Testis (tissue), 5 donors: ENCODE measurements at places on chromosomes 6 and 20. TPM values are rescaled to one million over a fixed set of nuclear protein-coding genes. Genes with fewer than 3 reads are reported as not detected.
A peak's percentile ranks its signal among the peaks of the same experiment; 100 is the strongest.

The SLC32A1 gene
- total RNA-seq: 0.25 TPM

The CPXM1 gene
- total RNA-seq: 3.5 TPM

The ASIP gene
- total RNA-seq: not detected

The HLA-B gene
- total RNA-seq: 425 TPM

The ABCC10 gene
- 34.0 TPM for total RNA-seq

The PSORS1C1 gene
- total RNA-seq: 28.0 TPM

The GABRR2 gene
- total RNA-seq: 0.62 TPM

The EGFL8 gene
- total RNA-seq: 25.7 TPM

- no peak overlapping the region for H3K4me3 ChIP-seq
- no peak overlapping the region for H3K27ac ChIP-seq
- no peaks in the 10 kb centered on the region for H3K36me3 ChIP-seq
- DNase-seq: no peak
Observed at GRCh38 chr6:47587493-47587892, 109.9 kb downstream of the CD2AP start.

DNA sequence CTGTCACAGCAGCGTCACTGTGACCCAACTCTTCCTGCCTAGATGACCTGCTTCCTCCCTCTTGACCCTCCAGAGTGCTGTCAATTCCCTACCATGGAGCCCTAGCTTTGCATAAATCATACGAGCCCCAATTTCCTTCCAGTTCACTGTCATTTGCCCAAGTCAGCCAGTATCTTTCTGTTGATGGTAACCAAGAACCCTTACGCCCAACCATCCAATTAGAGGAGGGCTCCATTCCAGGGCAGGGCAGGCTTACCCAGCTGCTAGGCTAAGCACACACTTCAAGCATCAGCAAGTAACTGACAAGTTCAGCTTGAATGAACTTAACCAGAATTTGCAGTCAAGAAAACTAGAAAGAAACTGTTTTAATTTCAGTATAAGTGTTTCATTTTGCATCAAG is 25.7 kb downstream of the WFDC3 start:
- H3K4me1 ChIP-seq: no peaks in the 10 kb centered on the region
- H3K4me3 ChIP-seq: no peak overlapping the region
- H3K27me3 ChIP-seq: no peaks in the 10 kb centered on the region

DNA sequence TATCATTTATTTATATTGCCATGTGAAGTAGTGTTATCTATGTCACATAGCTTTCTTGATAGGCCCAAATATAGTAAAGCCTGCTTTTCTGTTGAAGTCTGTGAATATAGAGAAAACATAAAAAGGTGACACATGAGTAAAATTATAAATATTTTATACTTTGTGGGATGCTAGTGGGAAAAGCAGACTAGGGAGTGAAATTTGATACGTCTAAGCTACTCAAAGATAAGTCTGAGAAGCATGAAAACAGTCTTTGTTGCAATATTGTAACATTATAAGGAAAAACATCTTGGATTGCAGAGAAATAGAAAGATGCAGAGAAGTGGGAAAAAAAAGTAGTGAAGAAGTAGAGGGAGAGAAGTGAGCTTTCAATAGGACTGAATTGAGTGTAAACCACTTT is 75.4 kb downstream of the ZNF292 start:
- DNase-seq: no peak
- no peaks in the 10 kb centered on the region for H3K27me3 ChIP-seq
- no peak overlapping the region for H3K4me3 ChIP-seq

GRCh38 chr20:3420211-3420707 is 12.8 kb upstream of the DNAAF9 start:
- H3K4me1 ChIP-seq: no peaks in the 10 kb centered on the region
- no peaks in the 10 kb centered on the region for H3K36me3 ChIP-seq
- no peak overlapping the region for H3K27ac ChIP-seq
- H3K4me3 ChIP-seq: no peak overlapping the region

DNA sequence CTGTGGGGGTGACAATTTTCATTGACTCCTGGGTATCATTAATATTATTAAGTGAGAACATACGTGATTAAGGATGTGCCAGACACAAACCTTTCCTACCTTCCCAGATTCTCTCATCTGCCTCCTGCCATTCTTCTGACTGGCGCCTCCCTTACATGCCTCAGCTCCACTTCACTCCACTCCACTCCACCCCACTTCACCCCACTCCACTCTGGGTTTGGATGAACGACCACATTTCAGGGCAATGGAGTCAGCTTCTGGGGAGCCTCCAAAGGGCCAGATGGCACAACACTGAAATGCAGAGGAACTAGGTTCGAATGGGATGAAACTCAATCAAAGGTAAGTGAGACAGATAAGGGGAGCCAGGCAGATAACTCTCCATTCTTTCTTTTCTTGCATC is 40.5 kb upstream of the LRRC1 start:
- no peaks in the 10 kb centered on the region for H3K36me3 ChIP-seq
- H3K27ac ChIP-seq: no peak overlapping the region
- no peaks in the 10 kb centered on the region for H3K4me1 ChIP-seq
- H3K27me3 ChIP-seq: no peaks in the 10 kb centered on the region

DNA sequence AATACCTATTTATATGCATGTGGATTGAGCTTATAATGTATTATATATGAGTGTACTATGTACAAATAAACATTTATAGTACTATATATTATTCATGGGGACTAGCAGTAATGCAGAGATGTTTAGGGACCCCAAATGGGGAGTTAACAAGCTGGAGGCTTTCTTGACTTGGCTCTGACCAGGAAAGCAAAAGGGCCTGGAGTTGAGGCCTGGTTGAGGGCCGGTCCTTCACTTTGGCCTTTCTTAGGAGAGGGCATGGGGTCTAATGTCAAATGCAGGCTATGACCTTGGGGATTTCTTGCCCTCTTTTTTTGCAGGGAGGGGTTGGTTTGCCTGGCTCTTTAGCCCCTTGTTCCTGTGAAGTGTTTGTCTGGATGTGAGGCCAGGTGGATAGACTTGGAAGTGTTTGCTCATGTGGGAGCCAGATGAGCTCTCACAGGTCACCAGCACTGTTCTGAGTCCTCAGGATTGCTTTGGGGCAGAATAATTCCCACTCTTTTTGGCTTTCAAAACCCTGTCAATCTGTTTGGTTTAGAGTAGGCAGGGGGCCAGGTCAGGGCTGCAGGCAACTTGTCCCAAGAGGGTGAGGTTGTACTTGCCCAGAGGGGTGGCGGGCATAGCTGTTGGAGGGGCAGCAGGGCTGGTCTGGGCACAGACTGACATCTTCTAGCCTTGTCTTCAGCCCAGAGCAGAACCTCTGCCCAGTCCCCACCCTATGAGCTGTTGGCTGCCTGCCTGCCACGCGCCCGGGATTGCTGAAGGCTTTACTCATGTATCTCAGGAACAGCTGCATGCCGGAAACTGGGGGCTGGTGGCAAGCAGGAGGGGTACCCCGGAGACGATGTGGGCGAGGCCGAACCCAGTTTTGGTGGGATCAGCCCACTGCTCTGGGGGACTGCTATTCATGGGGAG is 14.6 kb downstream of the TJAP1 start:
- peaks cover 39% of the 10 kb centered on the region for H3K4me1 ChIP-seq
- H3K4me3 ChIP-seq: no peak overlapping the region
- H3K36me3 ChIP-seq: no peaks in the 10 kb centered on the region
- H3K27ac ChIP-seq: no peak overlapping the region

DNA sequence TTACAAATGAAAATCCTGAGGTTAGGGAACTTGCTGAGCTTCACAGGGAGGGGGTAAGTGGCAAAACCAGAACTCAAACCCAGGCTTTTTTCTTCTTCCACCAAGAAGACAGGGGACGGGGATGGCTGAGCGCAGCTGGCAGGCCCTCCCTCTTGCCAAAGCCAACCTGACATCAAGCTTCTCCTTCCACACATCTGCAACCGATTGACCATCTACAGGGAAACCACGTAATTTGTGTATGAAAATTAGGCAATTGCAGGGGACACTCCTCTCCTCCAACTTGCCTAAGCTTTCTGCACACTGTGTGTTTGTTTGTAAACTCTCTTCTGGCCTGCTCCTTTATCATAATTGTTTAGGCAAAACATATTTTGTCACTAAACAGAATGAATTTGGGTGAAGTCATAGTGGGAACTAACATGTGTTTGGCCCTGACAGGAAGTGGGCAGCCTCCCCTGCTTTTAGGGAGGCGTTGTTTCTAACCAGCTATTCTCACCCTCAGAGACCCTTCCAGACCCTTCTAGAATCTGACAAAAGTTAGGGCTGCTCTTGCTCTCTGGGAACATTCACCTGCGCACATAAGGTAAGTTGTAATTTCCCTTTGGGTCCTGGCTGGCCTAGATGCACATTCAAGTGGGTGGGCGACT is 18.9 kb downstream of the ZNF831 start:
- H3K4me3 ChIP-seq: no peak overlapping the region
- no peaks in the 10 kb centered on the region for H3K4me1 ChIP-seq
- H3K27me3 ChIP-seq: no peaks in the 10 kb centered on the region
- no peaks in the 10 kb centered on the region for H3K36me3 ChIP-seq
- no peak for DNase-seq
- H3K27ac ChIP-seq: no peak overlapping the region

DNA sequence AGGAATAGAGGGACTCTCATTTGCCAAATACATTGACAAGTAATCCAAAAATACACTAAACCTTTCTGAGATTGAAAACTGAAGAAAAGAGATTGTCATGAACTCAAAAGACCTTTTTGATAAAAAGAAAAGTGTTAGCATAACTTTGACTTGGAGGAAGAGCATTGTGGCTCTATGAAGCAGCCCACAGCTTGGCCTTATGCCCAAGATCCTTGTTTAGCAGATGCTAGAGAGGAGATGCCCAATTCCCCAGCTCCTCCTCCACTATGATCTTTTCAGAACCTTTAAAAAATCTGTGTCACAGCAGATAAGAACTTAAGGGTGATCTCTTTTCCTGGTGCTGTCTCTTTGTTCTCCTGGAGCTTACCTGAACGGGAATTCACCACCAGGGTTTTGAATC is 35.8 kb upstream of the IGF2R start:
- no peaks in the 10 kb centered on the region for H3K36me3 ChIP-seq
- H3K27me3 ChIP-seq: no peaks in the 10 kb centered on the region
- no peaks in the 10 kb centered on the region for H3K4me1 ChIP-seq
- peak; percentile 49 for DNase-seq

DNA sequence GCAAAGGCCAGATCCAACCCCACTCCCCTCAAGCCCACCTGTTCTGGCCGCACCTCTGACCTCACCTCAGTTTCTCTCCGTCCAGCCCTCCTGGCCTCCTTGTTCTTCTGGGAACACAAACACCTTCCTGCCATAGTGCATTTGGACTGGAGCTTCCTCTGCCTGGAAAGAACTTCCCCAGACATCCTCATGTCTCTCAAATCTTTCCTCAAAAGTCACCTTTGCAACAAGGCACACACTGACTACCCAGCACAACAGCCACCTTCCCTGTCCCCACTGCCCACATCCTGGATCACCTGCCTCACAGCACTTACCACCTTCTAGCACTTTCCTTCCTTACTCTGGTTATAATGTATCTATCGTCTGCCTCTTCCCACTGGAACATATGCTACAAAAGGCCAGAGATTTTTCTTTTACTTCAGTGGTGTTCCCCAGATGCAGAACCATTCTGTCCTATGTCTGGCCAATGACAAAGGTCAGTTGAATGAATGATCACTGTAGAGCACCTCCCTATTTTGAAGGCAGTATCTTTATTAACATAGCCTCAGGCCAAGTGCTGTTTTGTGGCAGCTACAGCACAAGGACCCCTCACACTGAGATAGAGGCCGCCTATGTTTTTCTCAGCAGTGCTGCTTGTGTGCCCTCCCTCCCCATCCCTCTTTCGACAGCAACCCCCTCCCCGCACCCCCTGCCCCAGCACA is 4.1 kb downstream of the HLA-B start:
- H3K4me1 ChIP-seq: peaks cover 8% of the 10 kb centered on the region
- no peak overlapping the region for H3K4me3 ChIP-seq
- H3K27me3 ChIP-seq: no peaks in the 10 kb centered on the region
- H3K27ac ChIP-seq: no peak overlapping the region
- no peaks in the 10 kb centered on the region for H3K36me3 ChIP-seq

- no peaks in the 10 kb centered on the region for H3K36me3 ChIP-seq
- no peaks in the 10 kb centered on the region for H3K4me1 ChIP-seq
- DNase-seq: no peak
- no peak overlapping the region for H3K4me3 ChIP-seq
Observed at GRCh38 chr6:154868143-154868594, 126.9 kb upstream of the TIAM2 start.

- no peak overlapping the region for H3K4me3 ChIP-seq
- no peaks in the 10 kb centered on the region for H3K27me3 ChIP-seq
Observed at GRCh38 chr6:109039795-109040194, 54.9 kb downstream of the SESN1 start.

GRCh38 chr6:82924799-82925535 is 140.7 kb downstream of the UBE3D start:
- no peaks in the 10 kb centered on the region for H3K27me3 ChIP-seq
- H3K4me1 ChIP-seq: no peaks in the 10 kb centered on the region
- H3K4me3 ChIP-seq: no peak overlapping the region
- H3K27ac ChIP-seq: no peak overlapping the region

DNA sequence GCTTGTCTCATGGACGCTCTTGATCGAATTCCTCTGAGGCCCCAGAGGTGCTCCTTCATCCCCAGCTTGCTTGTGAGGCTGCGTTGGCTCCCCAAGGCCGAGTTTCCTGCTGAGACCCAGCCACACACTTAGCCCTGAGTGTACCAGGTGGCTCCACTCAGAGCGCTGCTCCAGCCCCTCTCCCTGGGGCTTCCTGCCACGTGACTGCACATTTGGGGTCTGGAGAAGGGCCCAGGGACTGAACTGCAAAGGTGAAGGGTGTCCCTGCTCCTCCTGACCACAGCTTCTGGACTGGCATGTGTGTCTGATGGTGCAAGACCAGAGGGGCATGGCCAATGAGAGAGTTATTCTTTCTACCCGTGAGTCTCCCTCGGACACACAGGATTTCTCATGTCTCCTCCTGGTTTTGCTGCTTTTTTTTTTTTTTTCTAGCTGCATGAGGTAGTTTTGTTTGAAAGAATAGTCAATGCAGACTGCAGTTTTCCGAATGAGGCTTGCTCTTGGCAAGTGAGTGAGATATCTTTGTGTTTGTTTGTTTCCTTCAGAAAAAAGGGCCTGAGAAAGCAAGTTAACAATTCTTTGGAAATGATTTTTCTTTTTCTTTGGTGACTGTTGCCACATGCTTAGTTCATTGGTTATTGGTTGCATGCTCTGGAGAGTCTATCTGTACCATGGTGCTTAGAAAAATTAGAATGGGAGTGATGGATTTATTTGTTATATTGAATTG is 3.1 kb upstream of the ZNF831 start:
- H3K36me3 ChIP-seq: no peaks in the 10 kb centered on the region
- no peak overlapping the region for H3K4me3 ChIP-seq

DNA sequence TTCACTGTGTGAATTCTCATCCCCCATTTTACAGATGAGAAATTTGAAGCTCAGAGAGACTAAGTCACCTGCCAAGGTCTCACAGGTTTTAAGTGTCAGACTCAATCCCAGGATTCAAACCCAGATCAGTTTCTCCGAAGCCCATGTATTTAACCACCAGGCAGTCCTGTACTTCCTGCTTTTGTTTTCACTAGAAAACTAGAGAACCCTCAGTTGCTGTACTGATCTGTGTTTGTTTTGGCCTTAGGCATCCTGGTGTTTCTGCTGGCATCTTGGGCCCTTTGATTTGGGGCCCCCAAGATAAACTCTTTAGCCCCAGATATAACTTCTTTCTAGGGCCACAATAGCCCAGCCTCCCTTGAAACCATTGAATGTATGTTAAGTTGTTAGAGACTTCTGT is 36.5 kb downstream of the PPP1R16B start:
- H3K4me3 ChIP-seq: no peak overlapping the region
- no peaks in the 10 kb centered on the region for H3K27me3 ChIP-seq
- DNase-seq: no peak
- H3K36me3 ChIP-seq: no peaks in the 10 kb centered on the region
- H3K27ac ChIP-seq: no peak overlapping the region

GRCh38 chr20:16821211-16822089 is 73.3 kb downstream of the OTOR start:
- H3K4me1 ChIP-seq: no peaks in the 10 kb centered on the region
- H3K4me3 ChIP-seq: no peak overlapping the region
- H3K27me3 ChIP-seq: no peaks in the 10 kb centered on the region

- no peak for DNase-seq
- no peak overlapping the region for H3K27ac ChIP-seq
- H3K4me3 ChIP-seq: no peak overlapping the region
- H3K4me1 ChIP-seq: no peaks in the 10 kb centered on the region
Observed at GRCh38 chr6:6090861-6091607, 84.3 kb upstream of the NRN1 start.
